ENCODE measurements at places on chromosomes 4 and X.

- DNase-seq = no peak
Observed at GRCh38 chrX:1295550-1295949, 26.9 kb downstream of the CSF2RA start.

- no peak for DNase-seq
Observed at GRCh38 chr4:75058486-75058885, 125.6 kb downstream of the PARM1 start.

DNA sequence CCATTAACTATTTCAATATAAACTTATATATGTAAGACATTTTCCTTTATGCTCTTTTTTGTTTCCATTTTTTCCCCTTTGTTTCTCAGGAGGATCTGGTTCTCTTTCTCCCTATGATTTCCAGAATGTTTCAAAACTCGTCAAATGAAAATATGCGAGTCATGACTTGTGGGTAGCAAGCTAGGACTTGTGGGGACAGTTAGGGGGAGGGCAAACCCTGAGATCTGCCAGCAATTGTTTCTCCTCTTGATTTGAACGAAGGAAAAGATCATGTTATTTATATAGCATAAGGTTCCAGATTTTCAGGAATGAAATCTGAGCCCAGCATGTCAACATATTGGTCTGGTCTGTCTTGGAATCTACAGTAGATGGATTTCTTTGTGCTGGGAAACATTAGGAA lies 28.9 kb upstream of the GPC4 start:
- DNase-seq = no peak

DNA sequence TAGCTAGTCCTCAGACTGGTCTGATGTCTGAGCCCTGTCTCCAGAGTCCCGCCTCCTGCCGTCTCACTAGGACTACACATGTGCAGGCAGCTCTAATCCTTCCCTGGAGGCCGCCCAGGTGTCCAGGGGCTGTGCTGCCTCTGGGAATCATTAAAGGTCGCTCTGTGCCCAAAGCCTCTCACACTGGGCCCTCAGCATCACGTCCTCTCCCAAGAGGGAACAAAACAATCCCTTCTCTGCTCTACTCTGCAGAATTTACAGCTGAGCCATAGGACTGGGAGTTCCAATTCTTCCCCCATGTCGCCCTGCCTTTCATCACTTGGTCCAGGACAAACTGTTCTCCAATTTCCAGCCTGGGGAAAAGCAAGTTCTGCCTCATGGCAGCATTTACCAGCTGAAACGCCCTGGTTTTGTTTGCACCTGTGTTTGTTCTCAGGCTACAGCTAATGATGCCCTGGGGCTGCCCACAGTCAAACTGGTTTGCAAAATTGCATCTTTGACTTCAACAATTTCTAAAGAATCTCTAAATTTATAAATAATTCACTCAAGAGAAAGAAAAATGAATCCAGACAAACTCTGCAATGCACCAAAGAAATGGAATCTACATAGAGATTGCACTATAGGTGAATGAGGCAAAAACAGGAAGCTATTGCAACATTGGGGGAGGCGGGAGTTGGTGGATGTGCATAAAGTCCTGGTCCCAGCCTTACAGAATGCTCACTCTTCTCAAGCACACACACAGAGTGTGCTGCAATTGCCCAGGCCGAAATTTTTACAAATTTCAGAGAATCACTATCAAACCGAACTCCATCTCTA lies 7.2 kb upstream of the MRFAP1 start:
- no peak for DNase-seq

GRCh38 chr4:47674144-47674543 lies 163.7 kb downstream of the CORIN start:
- DNase-seq = no peak

GRCh38 chrX:34300871-34301270 lies 168.8 kb upstream of the FAM47A start:
- DNase-seq = peak; percentile 32

- no peak for DNase-seq
Observed at GRCh38 chr4:158163941-158164767, 8.7 kb downstream of the GASK1B start.

- DNase-seq = no peak
Observed at GRCh38 chrX:10110984-10111363, 45.8 kb upstream of the CLCN4 start.

- DNase-seq = no peak
Observed at GRCh38 chr4:8370835-8371595, 69.5 kb downstream of the ACOX3 start.

GRCh38 chr4:152168987-152169616 lies 366.8 kb downstream of the FBXW7 start:
- no peak for DNase-seq

DNA sequence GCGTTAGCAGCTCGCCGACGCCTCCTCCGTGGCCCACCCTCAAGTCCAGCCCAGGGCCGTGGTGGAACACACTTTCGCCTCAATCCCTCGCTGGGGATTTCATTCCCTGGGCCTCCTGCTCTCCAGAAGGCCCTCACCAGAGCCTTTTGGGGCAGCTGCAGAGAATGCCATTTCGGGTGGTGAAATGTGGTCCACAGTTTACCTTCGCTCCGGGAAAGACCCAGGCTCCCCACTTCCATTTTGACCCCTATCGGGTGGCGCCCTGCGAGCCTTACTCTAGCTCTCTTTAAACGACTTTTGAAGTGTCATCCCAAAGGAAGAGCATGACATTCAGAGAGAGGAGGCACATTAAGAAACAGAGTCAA lies 496 bp downstream of the SH2D1A start:
- no peak for DNase-seq

GRCh38 chrX:150690126-150690525 lies 3.1 kb upstream of the MTMR1 start:
- no peak for DNase-seq

GRCh38 chr4:168647646-168648375 lies 151.0 kb downstream of the PALLD start:
- no peak for DNase-seq

- no peak for DNase-seq
Observed at GRCh38 chr4:119105605-119106004, 30.0 kb upstream of the MYOZ2 start.

- DNase-seq = no peak
Observed at GRCh38 chr4:148757171-148757570, 315.0 kb upstream of the NR3C2 start.

- peak; percentile 68 for DNase-seq
Observed at GRCh38 chr4:76087007-76087769, 12.7 kb downstream of the ART3 start.

GRCh38 chr4:177441061-177441802 lies 1.0 kb downstream of the AGA start:
- peak; percentile 15 for DNase-seq

- DNase-seq = peak; percentile 17
Observed at GRCh38 chrX:49829016-49829415, at the start of gene PAGE4. Gene PAGE4, plus strand, starts transcription at chrX:49829303. Its CDS starts 1,126 bp downstream, at chrX:49830429.

GRCh38 chr4:14168919-14169318 lies 541.4 kb upstream of the BOD1L1 start:
- DNase-seq = no peak

- peak; percentile 58 for DNase-seq
Observed at GRCh38 chr4:53788011-53788410, 196.7 kb upstream of the LNX1 start.

DNA sequence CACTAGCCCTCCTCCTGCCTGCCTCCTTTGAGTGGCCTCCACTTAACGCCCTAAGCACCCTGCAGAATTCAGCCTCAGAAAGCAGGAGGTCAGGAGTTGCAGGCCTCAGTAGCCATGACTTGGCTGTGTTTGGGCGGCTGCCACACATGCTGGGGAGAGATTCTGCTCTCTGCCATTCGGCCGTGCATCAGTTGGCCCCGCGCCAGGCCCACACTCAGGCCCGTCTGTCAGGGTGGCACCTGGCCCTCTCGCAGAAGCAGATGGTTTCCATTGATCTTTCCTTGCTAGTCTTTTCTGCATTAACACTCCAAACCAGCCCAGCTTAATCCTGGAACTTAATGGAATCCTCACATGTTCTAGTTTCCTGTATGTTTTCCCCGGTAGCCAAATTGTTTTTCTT lies 30.7 kb upstream of the ATP6AP2 start:
- DNase-seq = peak; percentile 90

- DNase-seq = peak; percentile 44
Observed at GRCh38 chr4:23614284-23614892, 275.5 kb downstream of the PPARGC1A start.

- DNase-seq = no peak
Observed at GRCh38 chrX:133881007-133881406, 104.4 kb downstream of the GPC3 start.

DNA sequence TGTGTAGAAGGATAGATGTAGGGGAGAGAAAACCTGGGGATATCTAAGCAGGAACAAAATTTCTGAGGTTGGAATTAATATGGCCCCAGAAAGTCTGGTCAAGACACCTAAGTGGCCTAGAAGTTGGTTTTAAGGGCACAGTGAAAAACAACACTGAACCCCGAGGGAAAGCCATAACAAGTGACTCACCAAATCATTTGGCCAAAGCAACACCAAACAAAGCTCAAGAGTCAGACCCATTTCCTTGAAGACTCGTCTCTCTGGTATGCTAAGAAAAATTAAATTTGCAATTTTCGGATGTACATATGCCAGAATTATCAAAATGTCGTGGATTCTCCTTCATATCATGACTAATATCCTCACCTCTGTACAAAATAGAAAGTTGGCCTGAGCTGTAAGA lies 162.9 kb downstream of the SMIM20 start:
- DNase-seq = no peak

DNA sequence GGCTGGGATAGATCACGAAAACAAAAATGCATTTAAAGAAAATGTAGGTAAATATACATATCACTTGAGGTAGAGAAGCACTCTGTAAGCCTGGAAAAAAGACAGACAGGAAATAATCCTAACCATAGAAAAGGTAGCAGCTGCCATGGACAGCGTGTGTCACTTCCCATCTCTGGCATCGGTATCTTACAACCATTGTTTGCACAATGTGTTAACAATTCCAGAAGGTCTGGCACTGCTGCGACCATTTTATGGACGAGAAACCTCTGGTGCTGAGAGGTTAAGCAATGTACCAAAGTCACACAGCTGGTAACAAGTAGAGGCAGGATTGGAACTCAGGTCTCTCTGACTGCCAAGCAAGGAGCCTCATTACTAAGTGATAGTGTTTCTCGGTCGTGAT lies 1.7 kb upstream of the MTNR1A start:
- no peak for DNase-seq

DNA sequence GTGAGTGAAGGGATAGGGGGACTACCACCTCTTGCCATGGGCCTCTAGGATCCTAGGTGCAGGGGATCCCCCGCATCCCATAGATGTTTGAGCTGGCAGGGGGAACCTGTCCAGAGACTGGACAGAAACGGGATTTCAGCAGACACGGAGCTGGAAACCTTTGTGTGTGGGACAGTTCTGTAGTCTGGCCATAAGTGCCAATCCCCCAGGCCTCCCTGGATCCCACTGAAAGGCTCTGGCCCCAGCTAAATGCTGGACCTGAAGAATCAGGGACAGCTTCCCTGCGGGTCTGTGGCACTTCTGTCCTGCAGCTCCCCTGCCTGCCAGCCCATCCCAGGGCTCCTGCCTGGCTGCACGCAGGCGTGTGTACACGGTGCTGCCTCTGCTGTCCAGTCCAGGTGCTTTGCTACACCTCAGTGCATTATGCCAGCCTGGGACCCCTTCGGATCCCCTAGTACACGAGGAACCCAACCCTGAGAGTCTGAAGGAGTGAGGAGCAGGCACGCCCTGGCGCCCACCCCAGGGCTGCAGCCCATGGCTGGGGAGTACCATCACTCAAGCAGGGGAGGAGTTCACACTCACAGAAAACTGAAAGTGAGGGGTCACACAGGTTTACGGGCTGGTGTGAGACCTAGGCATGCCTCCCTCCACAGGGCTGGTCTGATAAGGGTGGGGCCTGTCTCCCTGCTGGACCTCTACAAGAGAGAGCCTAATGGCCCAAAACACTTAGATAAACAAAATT lies 703.0 kb downstream of the ARAP2 start:
- no peak for DNase-seq

- DNase-seq = peak; percentile 55
Observed at GRCh38 chr4:155571184-155571944, 95.3 kb upstream of the GUCY1A1 start.

DNA sequence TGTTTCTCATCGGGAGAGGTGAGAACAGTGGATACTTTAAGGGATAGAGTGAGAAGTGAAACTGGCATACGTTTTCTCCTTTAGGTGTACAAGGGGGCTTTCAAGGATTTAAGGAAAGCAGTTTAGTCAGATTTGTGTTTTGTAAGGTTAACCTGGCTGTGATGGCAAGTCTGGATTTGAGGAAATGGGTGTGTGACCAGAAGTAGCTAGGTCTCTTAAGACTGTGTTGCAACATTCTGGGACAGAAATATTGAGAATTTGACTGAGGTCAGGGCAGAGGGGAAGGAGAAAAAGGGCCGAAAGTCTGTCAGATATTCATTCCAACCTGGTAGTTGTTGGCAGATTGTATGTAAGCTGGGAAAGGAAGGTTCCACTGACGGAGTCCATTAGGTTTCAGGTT lies 10.4 kb upstream of the GABRE start:
- DNase-seq = no peak

- DNase-seq = no peak
Observed at GRCh38 chrX:152418025-152418424, 33.1 kb downstream of the GABRA3 start.

DNA sequence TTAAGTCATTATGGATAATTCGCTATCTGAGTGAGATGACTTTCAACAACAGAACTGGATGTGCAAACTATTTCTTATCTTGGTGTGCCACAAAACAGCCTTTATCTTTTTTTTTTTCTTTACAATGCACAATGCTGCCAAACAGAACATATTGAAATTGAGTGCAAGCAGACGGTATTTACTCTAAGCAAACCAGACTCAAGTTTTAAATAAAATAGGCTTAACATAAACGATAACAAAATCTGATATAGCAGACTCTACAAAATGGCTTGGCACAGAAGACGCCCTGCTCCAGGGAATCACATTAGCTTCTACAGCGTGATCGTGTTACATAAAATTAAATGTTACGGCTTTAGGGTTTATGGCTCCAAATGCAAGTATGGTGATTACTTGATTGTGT lies 9.6 kb upstream of the STK32B start:
- no peak for DNase-seq

- DNase-seq = no peak
Observed at GRCh38 chr4:10569491-10569890, 112.3 kb upstream of the ZNF518B start.

GRCh38 chrX:14243823-14244222 lies 214.1 kb upstream of the GEMIN8 start:
- DNase-seq = no peak

Data from BE2C (cell line).